Omental fat pad (tissue), 4 donors: ENCODE measurements at places on chromosomes 12 and 14.

DNA sequence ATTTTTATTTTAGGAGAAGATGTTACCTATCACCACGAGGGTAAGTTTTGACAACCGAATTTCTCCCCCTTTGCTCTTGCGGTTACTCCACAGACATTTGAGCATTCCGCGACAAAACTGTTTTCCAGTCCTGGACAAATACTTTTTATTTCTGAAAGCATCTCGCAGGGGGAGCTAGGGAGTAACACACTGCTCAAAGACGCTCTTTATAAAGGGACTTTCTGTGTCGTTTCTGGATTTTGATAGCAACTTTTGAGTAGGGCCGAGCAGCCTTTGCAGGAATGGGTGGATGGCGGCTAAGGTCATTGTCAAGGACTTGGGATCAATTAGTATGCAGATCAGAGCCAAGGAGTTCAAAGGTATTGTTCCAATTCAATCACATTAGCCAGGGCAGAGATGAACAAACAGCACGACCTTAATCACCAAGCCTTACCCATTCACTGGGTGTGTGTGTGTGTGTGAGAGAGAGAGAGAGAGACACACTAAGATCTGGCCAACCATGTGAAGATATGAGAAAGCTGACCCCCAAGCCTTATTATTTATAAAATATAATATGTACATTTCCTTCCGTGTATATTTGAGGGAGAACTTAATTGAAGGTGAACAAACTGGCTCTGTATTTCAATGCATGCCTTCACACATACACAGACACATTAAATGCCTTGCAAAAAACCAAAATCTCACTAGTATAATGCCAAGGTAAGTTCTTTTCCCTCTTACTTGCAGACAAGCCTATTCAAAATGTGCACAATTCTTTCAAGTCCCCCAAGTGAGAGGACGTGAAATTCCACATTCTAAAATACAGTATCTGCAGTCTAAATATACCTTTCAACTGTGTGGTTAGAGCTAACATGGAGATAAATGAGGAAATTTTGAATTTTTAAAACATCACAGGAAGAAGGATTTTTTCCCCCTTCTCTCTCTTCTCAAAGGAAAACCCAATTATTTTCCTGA is 613.8 kb downstream of the VRK1 start:
- DNase-seq = no peak

DNA sequence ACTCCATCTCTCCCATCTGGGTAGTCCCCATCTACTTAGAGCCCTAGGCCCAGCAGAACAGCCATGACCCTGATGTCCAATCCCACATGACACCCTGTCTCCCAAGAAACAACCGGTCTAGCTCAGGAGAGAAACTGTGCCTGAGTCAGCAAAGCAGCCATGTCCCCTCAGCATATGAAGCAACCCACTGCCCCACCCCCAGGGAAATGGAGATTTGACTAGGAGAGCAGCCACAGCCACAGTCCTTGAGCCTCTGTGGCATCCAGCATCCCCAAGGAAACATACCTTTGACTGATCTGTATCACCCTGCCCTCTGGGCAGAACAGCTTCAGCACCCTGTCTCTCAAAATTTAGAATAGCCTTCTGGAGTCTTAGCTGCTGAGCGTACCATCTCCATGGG is 641.9 kb upstream of the FBXO33 start:
- no peak for DNase-seq

DNA sequence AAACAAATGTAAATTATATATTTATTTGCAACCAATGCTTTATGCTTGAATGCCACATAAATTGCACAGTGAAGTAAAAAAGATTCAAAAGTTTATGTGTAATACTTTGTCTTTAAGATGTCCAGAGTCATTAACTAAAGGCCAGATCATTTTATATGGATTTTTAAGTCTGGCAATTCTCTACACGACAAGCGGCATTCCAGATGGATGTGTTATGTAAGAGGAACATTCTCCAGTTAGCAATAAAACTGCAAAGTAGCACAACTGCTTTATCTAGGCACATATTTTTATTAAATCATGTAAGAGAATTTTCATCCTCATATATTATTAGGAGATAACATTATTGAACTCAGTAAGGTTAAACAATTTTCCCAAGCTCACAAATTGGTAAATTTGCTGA is 1717.7 kb upstream of the SEL1L start:
- DNase-seq = no peak

GRCh38 chr12:131735476-131736445 is 24.9 kb downstream of the SFSWAP start:
- no peak for DNase-seq

DNA sequence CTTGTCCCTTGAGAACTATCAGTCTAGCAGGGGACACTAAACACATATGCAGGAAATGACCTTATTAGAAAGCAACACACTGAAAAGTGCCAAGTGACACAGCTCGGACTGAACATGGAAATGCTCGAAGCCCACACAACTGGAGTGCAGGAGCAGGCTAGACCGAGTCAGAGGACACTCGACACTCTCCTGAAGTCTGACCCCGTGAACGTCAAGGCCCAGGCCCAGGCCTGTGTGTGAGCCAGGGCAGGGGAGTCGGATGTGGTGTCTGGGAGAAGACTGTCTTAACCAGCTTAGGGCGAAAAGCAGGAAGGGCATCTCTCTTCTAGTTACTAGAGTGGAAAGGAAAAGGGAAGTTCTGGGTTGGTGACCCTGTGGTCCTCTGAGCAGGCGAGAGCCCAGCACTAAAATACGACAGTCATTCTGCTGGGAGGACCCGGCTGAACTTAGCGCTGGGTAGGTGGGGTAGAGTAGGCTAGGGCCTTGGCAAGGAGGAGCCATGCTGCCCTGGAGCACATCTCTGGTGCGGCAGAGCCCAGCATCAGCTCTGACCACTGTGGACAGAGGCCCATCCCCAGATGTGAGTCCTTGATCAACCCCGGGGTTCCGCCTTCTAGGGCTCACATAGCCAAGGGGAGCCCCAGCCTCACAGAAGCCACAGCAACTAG is 93.0 kb downstream of the NTF3 start:
- DNase-seq = no peak

- no peak for DNase-seq
These were observed 170.4 kb upstream of the FLRT2 start for GRCh38 chr14:85359505-85359904.

DNA sequence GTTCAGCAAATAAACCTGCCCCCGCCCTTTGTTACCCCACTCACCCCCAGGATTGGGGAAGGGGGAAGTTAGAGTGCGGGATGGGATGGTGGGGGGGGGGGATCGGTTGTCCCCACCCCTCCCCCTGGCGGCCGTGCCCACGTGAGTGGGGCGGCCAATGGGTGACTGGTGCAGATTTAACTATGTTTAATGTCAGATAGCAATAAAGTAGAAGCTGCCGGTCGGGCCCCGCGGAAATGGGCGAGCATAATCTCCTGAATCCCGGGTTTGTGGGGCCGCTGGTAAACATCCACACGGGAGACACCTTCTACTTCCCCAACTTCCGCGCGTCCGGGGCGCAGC is at the start of gene HOXC12:
Gene HOXC12 (plus strand): TSS at position 210 of the 342 bp plus-strand sequence. CDS start 27 bp downstream, at position 237.
- no peak for DNase-seq

DNA sequence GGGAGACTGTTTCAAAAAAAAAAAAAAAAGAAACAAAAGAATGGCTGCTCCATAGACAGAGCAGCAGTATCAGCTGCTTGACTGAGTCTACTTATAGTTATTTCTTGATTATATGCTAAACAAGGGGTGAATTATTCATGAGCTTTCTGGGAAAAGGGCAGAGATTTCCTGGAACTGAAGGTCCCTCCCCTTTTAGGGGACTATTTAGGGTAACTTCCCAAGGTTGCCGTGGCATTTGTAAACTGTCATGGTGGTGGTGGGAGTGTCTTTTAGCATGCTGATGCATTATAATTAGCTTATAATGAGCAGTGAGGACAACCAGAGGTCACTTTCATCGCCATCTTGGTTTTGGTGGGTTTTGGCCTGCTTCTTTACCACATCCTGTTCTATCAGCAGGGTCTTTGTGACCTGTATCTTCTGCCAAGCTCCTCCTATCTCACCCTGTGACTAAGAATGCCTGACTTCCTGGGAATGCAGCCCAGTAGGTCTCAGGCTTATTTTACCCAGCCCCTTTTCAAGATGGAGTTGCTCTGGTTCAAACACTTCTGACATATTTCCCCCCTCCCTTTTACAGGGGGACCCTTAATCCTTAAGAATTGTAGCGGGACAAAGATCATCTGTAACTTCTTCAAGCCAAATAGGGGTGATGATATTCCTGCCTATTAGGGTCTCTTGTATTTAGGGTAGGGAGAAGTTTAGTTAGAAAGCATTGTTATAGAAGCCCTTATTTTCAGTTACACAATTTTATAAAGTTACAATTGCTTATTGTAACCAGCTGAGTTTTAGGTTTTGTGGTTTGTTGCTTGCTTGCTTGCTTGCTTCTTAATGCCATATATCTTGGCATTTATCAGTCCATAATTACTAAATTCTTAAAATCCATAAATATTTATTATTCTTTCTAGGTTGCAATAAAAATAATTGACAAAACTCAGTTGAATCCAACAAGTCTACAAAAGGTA is 42.5 kb downstream of the MARK3 start:
- DNase-seq = no peak

DNA sequence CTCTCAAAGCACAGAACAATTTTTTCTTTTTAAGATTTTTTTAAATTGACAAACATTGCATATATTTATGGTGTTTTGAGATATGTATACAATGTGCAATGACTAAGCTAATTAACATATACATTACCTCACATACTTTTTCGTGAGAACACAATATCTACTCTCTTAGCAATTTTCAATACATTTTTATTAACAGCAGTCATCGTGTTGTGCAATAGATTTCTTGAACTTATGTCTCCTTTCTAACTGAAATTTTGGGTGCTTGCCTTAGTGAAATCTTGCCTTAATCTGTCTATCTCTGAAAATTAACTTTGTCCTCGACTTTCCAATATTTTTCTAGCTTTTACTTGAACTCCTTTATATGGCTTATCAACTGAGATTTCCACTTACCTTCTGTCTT is 6.8 kb downstream of the OR10A7 start:
- DNase-seq = no peak

DNA sequence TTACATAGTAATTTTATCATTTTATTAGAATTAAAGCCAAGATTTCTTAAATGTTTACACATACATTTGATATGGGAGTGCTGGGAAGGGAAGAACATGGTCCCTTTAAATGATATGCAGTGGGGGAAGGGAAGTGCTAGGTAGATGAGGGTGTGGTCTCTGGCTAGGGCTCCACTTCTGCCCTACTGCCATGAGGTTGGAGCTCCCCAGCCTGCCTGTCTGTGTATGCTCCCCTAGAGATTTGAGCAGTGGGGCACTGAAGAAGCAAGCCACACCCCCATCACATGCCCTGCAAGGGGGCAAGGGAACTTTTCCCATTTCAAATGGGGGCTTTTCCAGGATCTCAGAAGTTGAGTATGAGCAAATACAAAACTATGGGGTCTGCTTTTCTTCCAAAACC is 25.5 kb downstream of the CLECL1 start:
- DNase-seq = no peak

DNA sequence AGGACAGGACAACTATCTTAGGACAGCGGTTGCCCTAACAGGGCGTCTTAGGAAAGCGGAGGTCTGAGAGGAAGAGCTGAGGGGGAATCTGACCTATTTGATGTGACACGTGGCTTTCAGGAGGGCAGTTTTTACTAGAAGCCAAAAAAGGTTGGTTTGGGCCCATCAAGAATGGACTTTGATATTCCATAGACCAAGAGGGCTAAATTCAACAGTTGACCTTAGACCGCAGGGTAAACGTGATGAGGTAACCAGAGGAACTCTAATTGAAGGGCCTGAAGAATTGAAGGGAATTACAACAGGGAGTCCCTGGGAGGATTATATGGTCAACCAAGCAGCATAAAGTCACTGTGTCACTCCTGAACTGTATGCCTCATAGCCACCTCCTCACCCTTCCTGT is 11.5 kb downstream of the C1S start:
- no peak for DNase-seq

DNA sequence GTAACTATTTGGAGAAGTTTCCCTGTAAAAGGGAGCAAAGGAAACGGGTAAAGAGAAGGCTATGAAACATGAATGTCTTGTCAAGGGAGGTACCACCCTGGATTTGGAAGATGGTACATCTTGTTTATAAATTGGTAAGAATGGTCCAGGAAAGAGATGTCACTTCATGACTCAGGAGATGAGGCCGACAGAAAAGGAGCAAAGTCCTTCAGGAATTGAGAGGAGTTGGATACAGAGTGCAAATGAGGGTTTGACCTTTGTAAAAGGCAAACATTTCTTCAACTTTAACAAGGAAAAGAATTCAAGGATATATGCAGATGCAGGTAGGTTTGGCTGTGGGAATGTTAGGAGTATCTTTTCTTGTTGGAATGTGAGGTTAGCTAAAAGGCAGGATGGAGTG is 30.8 kb downstream of the NDUFA9 start:
- no peak for DNase-seq

DNA sequence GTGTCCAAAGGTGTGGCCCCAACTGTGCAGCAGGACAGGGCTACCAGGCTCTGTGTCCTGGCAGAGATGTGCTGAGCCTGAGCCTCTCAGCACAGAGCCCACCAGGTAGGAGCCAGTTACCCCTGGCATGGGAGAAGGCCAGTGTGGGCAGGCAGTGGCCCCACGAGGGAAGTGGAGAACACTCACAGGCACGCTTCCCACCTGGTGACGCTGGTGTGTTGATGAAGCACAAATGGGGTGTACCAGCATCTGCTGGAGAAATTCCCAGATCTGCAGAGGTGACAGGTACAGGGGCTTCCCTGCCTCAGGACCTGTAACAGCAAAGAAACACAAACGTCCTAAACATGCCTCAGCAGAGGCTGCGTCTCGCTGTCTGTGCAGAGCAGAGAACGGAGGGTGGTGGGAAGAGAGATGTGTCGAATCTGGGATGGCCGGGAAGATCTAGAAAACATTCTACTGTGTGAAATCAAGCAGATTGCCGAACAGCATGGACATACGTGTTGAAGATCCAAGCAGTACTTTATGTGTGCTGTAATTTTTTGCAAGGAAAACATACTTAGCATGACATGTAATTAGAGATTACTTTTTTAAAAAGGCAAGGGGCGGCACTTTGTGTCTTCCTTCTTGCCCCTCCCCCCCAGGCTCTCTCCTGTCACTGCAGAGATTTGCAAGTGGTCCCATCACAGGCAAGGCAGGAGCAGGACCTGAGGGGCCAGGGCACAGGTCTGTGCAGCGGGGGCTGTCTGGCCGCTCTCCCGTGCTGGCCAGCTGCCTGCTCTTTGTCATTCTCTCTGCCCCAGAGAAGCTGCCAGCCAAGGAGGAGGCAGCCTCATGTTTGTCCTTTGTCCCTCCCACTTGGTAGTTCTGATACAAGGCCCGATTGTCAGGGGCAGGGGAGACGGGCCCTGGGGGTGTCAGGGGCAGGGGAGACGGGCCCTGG is 17.3 kb downstream of the HIP1R start:
- no peak for DNase-seq
